ENCODE measurements at places on chromosomes 4 and X.

GRCh38 chrX:11336201-11336600 is 43.0 kb downstream of the AMELX start:
- no peak for DNase-seq

GRCh38 chrX:10571260-10571659 is 49.1 kb downstream of the MID1 start:
- peak; percentile 18 for DNase-seq

DNA sequence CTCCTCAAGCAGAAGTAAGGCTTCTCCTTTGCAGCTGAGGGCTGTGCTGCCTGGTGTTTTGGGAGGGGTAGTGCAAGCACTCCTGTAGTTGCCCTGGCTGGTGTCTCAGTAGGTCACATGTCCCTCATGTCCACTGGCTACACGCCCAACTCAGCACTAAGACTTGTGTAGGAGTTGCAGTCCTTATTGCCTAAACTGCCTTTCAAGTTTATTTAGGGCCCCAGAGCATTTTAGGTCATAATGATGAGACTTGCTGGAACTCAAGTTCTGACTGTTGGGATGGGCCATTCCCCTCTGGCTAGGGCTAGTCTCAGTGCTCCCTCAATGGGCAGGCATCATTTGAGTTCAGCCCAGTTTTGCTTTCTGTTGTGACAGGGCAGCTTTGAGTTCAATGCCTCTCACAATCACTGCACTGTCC is 44.1 kb downstream of the PPM1K start:
- DNase-seq = no peak

- DNase-seq = no peak
Measured at GRCh38 chrX:1361910-1362309, 25.3 kb downstream of the IL3RA start.

DNA sequence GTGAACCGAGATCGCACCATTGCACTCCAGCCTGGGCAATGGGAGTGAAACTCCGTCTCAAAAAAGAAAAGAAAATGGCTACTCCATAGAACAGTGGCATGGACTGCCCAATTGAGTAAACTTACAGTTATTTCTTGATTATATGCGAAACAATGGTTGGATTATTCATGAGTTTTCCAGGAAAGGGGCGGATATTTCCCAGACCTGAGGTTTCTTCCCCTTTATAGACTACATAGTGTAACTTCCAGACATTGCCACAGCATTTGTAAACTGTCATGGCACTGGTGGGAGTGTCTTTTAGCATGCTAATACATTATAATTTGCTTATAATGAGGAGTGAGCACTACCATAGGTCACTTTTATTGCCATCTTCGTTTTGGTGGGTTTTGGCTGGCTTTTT is 14.1 kb upstream of the MRPL1 start:
- no peak for DNase-seq

- DNase-seq = no peak
Measured at GRCh38 chr4:37522996-37523395, 163.2 kb downstream of the RELL1 start.

DNA sequence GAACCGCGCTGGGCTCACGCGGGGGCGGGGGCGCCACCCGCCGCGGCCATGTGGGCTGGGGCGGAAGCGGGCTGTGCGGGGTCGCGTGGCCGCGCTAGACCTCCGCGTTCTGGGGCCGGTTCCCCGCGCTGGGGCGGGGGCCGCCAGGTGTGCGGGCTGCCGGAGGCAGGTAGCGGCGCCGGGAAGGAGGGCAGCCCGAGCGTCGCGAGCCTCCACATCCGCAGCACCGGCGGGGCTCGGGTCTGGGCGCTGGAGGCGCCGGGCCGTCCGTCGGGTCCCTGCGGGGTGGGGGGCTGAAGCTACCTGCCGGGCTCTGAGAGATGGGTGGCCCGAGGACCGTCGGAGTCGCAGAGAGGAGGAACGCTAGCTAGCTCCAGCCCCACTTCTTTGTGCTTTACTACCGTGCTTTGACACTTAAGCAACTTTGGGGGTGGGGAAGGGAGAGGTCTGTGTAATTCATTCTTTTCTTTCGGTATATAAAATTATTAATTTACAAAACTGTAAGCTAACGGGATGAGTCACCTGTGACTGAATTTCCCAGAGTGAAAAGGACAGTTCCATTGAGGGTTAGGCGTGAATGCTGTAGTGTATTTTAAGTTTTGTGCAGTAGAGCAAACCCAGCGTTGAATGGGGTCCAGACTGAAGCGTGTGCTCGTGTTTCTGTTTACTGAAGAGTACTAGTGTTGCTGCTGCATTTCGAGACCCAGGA is 689 bp downstream of the METAP1 start:
- DNase-seq = no peak

GRCh38 chrX:17527922-17528321 is 152.9 kb downstream of the NHS start:
- DNase-seq = no peak

DNA sequence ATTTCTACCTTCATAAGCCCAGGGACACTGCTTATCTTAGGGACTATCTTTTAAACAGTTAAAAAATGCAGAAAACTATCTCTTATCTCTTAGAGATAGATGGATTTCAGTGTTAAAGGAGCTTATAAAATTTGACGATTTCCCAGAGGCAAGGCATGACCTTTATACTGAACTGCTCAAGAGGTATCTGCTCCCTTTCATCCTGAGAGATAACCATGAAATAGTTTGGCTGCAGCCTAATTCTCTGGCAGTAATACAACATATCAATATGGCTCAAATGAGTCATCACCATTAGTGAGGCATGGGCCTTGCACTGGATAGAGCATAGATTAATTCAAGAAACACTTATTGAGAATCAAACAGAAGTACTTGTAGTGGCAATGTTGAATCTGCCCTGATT is 348.2 kb upstream of the GRIA3 start:
- DNase-seq = no peak

- no peak for DNase-seq
Measured at GRCh38 chrX:100609591-100609990, 24.9 kb downstream of the TNMD start.

DNA sequence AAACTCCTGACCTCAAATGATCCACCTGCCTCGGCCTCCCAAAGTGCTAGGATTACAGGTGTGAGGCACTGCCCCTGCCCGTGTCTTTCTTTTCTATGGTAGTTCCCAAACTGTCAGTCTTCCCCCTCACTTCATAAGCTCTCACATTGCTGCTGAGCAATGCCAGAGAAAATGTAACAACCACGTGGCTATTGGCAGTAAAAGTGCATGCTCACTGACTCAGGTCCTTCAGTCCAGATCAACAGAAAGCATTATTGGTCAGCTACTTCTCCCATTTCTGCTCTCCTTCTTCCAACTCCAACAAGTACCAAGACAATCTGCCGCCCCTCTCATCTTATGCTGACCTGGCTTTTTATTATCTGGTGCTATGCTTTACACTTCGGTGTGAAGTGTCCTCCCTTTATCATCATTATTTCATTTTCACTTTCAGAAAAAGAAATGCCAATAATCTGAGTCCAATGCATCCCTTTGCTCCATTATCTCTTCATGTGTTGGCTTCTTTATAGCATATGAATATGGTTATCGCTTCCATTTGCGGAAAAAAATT is 133.8 kb upstream of the UGT8 start:
- DNase-seq = no peak

DNA sequence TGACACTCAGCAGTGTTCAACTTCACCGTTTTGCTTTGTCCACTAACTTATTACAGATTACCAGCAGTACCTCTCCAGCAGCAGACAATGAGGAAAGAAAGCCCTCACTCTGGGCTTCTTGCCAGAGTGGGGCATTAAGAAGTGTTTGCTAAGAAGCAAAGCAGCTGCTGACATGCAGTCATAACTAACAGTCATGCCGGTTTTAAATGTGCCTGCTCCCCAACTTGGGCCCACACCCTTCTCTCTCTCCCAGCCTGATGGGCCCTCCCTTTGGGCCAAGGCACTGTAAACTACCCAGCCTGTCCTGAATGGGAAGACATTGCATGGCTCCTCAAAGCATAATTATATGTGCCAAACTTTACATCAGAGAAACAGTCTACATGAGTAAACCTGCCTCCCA is 54.6 kb upstream of the HHIP start:
- DNase-seq = peak; percentile 83

GRCh38 chr4:76275486-76276124 is 24.1 kb downstream of the FAM47E start:
- no peak for DNase-seq

- DNase-seq = no peak
Measured at GRCh38 chr4:79652738-79653137, 244.7 kb upstream of the GK2 start.
